ENCODE measurements at places on chromosomes 11 and 22.

DNA sequence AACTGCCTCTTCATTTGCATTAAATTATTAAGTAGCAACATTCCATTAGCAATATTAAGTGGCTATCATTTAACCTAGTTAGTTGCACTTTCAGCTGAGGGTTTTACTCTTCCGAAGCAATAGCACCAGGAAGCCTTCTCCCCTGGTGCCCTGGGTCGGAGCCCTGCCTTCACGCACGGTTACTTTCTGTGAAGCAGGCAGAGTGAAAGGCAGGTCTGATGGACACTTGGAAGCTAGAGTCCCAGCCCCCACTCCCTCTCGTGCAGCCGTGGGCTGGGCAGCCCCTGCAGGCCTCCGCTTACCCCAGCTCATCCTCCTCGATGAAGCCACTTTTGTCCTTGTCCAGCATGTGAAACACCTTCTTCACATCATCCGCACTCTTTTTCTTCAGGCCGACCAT lies 2.0 kb downstream of the PVALB start:
- peak; percentile 38 for DNase-seq

- DNase-seq: no peak
Measured at GRCh38 chr11:9139628-9140357, 48.4 kb upstream of the SCUBE2 start.

- no peak for DNase-seq
Measured at GRCh38 chr22:29206372-29207242, 911 bp downstream of the EMID1 start.

DNA sequence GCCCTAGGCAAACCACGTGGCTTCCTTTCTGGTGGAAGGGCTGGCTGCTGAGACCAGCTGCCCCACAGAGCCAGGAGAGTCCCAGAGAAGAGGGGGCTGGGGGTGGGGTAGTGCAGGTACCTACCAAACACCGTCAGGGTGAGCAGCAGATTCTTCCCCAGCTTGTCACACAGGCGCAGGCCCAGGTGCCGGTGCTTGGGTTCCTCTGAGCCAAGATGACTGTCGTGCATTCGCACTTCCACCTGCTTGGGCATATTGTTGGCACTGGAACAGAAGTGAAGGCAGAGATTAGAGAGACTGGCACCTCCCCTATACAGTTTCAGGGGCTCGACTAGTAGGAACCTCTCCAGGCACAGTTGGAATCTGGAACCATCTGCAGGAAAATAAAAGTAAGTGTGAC lies 102.1 kb downstream of the SLC1A2 start:
- DNase-seq: no peak

GRCh38 chr22:26848244-26848920 lies 191.0 kb downstream of the MIAT start:
- no peak for DNase-seq

GRCh38 chr22:31075961-31076360 lies 5.2 kb upstream of the SMTN start:
- DNase-seq: no peak

- DNase-seq: no peak
Measured at GRCh38 chr11:44994753-44995152, 44.1 kb upstream of the TP53I11 start.

DNA sequence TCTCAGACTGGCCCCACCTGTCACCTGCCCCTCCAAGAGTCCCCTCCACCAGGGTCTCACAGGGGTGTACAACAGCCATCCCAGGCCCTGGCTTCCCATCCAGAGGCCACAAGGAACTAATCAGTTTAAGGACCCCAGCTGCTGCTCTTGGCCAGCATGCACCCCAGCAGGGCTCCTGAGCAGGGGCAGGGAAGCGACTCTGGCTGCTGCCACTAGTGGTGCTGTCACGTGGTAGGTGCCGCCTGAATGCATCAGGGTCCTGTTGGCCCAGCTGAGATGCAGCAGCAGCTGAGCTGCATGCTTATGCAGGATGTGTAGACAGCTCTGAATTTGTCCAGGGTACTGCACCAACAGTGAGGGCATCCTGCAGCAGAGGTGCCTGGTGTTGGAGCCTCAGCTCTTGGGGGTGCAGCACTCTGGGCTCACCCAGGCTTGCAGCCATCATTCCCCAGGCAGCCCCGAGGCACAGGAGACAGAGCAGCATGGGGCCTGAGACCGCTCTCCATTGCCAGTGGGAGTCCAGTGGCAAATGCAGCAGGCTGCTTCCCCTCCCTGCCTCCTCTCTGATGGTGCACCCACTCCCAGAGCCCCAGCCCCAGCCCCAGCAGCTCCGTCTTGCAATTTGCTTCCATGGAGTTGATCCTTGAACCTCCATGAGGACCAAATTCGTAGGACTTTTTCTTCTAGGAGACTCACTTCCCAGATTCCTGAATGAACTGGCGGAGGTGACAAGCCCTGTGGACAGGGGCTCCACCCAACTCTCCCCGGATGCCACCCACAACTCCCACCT lies 98.7 kb downstream of the MPPED1 start:
- DNase-seq: no peak

GRCh38 chr11:131540676-131541075 lies 170.3 kb downstream of the NTM start:
- DNase-seq: no peak

- no peak for DNase-seq
Measured at GRCh38 chr11:61193596-61193995, 9.7 kb upstream of the PGA3 start.

Data from nephron progenitor cell (in vitro differentiated cells).